Posterior cingulate gyrus (tissue), 11 donors: ENCODE measurements at places on chromosomes 6 and 20.

DNA sequence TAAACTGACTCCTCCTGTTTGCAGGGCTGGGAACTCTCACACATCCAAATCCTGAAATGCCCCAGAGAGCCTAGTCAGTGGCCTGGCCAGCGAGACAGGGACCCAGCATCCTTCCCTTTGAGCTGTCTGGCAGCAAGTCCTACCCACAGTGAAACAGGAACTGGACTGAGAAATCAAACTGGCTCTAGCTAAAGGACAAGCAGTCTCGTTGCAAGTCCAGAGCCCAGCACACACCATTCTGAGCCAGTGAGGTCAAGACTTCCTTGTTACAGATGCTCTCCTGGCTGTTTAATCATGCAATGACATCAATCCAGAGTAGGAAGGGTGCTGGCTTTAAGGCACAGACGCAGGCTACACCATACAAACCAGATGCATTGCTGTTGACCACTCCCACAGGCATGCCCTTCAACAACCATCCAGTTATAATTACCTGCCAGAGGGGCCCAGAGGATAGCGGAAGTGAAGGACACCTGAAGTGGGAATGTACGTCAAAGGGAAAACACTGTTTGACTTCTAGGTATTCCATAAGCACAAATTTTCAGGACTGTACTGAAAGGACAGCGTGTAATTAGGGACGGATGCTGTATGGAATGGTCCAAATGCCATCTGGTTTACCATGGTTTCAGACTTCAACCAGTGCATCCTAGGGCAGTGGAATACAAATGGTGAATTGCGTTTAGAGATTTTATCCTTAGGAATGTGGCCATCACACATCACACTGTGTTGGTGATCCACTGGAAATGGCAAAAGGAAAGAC is 114.4 kb downstream of the SLC23A2 start:
- no peak for DNase-seq

DNA sequence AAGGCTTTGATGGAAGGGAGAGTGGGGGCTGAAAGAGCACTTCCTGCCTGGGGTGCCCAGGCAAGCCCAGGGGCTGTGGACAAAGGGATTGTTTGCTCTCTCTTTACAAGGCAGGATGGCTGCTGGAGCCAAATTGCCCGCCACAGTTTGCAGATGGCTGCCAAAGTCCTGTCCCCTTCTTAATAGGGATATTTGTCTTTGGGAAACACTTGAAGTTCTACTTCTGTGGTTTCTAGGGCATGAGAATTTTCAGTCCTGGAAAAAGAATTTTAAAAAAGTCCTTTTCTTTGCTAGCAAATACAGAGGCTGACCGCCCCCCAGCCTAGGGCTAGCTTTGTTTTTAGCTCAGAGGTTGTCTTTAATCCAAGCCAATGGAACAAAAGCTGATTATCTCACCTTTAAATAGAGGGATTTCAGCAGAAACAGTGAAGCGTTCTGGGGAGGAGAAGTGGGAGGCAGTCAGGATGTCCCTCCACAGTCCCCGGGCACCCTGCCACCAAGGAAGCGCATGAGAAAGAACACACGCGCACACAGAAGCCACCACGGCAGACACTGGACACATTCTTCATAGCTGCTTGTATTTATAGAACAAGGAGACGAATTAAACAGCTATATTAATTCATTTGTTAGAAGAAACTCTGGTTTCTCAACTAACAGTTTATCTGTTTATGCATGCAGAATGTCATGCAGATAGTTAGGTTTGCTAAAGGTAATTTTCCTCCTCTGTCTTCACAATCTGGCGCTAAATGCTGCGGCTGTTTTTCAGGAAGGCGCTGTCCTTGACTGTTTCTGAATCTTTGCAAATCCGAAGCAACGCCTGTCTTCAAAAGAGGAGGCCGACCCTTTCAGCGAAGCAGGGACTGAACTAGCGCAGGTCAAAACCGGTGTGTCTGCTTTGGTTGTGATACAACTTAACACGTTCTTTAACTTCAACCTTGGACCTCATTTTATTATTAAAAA is 736.9 kb downstream of the QKI start:
- DNase-seq: peak; percentile 65

DNA sequence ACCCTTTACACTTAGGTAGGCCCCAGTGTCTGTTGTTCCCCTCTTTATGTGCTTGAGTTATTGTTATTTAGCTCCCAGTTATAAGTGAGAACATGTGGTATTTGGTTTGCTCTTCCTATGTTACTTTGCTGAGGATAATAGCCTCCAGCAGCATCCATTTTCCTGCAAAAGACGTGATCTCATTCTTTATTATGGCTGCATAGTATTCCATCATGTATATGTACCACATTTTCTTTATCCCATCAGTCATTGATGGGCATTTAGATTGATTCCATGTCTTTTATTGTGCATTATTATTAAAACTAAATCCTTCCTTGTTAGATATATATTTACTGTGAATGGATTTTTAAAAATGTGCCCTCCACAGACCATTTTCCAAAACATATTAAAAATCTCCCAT is 1137.3 kb upstream of the ADGRB3 start:
- no peak for DNase-seq

- DNase-seq: no peak
These were observed 89.2 kb upstream of the ARID1B start for GRCh38 chr6:156687789-156688619.

GRCh38 chr20:48070991-48071652 is 285.8 kb upstream of the SULF2 start:
- DNase-seq: no peak

- no peak for DNase-seq
These were observed 107.1 kb downstream of the UNC5CL start for GRCh38 chr6:40931931-40932330.

DNA sequence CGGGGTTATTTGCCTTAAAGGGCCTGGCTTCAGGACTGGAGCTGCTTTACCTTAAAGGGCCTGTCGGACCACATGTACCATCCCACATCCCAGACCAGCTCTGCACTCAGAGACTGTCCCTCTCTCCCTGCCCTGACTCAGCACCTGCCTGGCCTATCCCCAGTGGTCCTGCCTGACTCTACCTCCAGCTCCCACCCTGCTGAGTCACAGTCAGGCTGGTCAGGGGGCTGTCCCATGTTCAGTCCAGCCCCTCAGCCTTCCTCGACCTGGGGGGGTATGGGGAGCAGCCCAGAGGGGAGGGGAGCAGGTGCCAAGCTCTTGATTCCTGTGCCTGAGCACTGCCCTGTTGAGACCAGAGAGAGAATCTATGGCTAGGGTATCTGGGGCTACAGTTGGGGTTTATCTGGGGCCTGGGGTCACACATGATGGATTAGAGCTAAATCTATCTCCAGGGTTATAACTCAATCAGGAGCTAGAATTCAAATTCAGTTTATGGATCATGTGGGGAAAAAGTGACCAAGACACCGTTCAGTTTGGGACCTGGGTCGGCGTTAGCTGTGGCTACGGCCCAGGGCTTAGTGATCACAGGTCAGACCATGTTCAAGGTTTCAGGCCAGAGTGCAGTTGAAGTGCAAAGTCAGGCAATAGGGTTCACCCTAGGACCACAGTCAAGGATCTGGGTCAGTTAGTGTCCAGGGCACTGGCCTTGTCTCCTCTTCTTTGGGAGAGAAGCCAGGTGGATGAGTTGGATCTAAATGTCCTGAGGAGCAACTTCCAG is 9.4 kb upstream of the TRIB3 start:
- no peak for DNase-seq

DNA sequence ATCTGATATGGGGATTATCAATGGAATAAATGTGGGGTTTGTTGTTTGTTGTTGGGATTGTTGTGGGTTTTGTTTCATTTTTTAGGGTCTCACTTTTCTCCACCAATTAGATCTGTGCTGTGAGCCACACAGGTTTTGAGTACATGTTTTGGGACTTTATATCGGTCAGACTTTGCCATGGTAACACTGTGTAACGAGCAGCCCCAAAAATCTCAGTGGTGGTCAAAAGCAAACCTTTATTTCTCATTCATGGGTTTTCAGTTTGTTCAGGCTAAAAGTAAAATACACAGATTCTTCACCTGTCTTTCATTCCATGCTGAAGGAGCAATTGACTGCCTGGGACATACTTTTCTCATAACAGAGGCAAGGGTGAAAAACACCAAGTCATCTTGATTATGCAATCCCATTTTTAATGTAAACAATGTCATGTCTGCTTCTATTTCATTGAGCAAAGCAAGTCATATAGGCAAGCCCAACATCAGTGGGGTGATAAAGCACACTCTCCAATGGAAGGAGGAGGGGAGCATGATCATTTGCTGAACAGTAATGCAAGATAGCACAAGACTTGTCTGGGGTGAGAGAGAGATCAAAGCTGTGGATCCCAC is 101.1 kb upstream of the PLCB4 start:
- DNase-seq: no peak

GRCh38 chr20:12383821-12384220 is 466.1 kb downstream of the BTBD3 start:
- DNase-seq: no peak

- DNase-seq: no peak
These were observed 24.8 kb downstream of the SUN5 start for GRCh38 chr20:32979201-32979998.

- DNase-seq: no peak
These were observed 383.9 kb downstream of the PLCB1 start for GRCh38 chr20:8515810-8516435.

GRCh38 chr20:34049389-34049788 is 55.7 kb downstream of the RALY start:
- no peak for DNase-seq

DNA sequence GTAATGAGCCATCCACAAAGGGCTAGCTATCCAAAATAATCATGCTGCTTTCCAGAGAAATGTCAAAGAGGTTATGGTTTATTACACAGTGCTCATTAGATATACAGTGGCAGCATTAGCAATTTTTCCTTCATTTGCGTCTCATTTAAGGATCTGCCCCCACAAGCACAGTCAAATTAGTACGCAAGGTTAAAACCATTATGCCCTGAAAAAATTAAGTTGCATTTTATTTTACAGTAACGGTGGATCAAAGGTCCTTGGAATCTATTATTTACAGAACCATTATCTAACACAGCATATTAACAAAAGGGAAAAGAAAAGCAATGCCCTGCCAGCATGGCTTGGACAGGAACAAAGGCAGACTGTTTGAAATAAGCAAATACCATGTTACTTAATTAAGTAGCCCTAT is 144.8 kb downstream of the PDSS2 start:
- no peak for DNase-seq

GRCh38 chr6:39543095-39543494 is 182.1 kb downstream of the KIF6 start:
- DNase-seq: no peak

GRCh38 chr6:35136185-35136584 is 5.0 kb downstream of the TCP11 start:
- no peak for DNase-seq

DNA sequence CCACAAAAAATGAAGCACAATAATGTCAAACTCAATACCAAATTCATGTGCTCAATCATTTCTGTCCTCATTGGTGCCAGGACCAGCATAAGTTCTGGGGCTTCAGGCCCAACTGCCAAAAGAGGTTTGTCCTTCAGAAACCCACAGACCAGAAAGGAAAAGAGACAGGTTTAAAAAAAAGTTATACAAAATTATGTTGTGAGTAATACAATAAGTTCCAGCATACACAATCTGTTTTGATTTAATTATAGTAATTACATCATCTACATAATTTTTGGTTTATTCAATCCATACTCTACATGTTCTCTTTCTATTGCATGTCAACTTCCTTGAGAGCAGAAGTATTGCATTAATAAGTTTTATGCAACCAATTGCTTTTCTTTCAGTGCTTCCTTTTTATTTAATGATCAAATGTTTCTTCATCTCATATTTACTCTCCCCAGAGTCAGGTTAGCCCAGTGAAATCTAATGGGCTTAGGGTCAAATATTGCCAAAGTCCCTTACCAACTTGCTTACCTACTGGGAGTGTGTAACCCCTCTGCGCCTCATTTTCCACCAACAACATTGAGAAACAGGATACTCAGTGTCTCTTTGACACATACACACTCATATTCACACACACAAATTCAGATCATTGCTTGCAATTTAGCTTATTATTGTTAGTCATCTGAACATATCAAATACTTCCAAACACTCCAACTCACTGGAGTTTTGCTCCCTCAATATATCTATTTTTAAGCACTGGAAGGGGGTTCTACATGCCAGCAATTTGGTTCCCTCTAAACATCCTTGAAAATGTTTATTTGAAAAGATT is 424.4 kb upstream of the MARCKS start:
- no peak for DNase-seq

DNA sequence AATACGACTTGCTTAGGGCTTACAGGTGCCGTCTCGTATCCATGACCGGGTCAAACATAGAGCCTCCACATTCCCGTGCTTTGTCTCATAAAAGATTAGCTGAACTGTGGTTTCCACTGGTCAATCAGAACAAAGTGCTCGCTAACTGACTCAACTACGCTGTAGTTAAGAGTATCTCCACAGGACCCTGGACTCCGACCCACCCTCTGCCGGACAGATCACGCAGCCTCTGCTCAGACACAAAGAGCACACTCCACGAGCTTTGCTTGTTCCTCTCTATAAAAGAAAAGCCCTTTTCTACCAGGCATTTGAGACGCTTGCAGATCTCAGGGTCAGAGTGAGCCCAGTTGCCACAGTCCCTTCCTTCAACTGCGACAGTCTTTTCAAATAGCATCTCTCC is 298.7 kb upstream of the CDH4 start:
- no peak for DNase-seq

DNA sequence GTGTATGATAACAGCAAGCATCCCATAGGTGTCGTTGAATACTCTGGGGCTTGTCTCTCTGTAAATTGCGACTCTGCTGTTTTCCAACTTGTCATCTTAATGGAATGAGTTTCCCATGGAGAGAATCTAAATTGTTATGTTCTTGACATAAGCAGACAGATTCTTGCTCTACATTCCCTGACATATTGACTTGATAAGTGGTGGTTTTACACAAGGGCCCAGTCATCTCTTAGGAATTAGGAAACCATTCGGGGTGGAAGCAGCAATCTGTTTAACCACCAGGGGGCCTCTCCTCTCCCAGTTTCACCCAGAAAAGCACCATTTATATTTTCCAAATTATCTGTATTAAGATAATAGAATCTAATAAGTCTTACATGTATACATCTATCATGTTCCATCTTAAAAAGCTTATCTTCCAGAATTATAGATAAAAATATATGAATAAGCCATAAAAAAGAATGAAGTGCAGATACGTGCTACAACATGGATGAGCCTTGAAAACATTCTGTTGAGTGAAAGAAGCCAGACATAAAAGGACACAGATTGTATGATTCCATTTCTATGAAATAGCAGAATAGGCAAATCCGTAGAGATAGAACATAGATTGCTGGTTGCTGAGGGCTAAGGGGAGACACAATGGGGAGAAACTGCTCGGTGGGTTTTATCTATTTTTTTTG is 23.1 kb upstream of the MROH8 start:
- no peak for DNase-seq

DNA sequence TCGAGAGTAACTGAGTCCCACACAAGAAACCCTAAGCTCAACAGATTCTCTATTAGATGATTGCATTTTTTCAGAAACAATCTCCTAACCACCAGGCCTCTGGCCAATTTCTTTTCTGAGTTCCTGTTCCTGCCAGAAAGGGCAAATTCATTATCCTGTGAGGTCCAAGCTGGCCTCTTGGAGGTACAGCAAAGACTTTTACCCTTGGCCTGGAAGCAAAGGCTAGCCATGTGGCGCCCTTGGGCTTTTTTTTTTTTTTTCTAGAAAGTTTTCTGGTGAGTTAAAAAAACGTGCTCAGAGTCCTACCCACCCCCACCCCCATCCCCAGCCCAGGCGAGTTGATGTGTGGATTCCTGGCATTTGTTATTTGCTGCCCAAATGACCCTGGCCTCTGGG is 59.0 kb upstream of the EEF1A1 start:
- no peak for DNase-seq
